Endothelial cell of umbilical vein (primary cell): ENCODE measurements at places on chromosomes 13 and 19. TPM values are rescaled to one million over a fixed set of nuclear protein-coding genes. Genes with fewer than 3 reads are reported as not detected.
A peak's percentile ranks its signal among the peaks of the same experiment; 100 is the strongest.

DNA sequence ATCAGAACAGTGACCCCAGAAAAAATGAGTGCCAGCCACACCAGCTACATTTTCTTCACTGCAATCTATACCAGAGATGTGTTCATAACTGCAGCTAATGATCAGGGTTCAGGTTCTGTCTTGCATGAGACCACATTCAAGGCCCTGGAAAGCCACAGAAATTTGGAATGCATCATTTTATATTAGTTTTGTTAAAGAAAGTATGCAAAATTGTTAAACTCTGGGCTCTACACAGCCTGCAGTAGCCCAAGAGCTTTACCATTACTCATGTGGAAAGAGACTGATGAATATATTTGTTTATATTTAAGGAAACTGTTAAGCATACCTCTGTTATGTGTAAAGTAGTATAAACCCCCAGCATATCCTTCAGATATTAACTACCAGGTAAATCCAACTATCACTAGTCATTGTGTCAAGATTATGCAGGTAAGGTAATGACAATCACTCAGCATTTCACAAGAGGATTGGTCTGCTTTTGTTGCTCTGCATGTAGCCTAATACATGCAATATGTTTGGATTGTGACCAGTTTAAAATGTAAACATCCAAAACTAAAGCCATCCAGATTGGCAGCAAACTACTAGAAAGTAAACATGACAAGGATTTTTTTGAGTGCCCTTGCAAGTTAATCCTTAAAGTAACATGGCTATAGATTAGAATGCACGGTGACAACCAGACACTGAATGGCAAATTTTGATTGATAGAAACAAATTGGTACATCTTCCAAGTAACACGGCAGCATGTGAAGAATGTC is 429.1 kb upstream of the ARGLU1 start:
- no peak overlapping the region for H3K4me3 ChIP-seq
- H3K4me1 ChIP-seq: no peaks in the 10 kb centered on the region
- H3K36me3 ChIP-seq: no peaks in the 10 kb centered on the region
- H3K27ac ChIP-seq: no peak overlapping the region
- DNase-seq: no peak
- H3K27me3 ChIP-seq: no peaks in the 10 kb centered on the region

DNA sequence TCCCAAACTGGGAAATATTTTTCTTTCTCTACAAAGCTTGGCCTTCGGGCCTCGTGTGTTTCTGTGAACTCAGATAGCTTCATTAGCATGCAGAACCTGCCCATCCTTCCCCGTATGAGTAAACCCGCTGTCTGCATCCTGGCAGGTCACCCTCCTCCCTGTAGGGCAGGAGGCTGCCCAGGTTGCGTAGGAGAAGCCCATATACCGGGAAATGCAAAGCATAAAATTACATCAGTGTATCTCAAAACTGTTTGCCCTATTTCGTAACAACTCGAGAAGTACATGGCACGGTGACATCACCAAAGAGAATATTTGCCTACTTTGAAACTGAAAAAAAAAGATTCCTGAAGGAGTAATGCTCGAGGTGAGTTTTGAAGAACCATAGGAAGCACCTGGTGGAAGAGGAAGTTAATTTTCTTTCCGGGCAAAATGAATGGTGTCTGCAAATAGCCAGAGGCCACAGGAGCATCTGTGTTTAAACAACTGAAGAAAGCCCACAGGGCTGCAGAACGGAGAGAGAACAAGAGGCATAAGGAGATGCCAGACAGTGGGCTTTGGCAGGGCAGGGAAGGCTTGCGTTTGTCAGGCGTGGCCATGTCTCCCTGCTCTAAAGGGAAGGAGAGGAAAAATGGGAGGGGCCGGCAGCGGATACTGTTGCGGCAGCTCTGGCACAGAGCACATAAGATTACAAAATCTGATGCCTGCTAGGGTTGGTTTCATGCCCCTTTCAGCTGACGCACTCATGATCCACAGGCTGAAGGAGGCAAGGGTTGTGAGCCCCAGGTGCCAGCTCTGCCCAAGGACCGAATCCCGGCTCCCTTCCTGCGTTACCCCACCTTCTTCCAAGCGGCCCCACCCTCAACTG is 81.4 kb downstream of the IRS2 start:
- no peak overlapping the region for H3K27ac ChIP-seq
- H3K4me3 ChIP-seq: no peak overlapping the region
- H3K36me3 ChIP-seq: no peaks in the 10 kb centered on the region
- no peak for DNase-seq
- H3K27me3 ChIP-seq: no peaks in the 10 kb centered on the region
- H3K4me1 ChIP-seq: no peaks in the 10 kb centered on the region

DNA sequence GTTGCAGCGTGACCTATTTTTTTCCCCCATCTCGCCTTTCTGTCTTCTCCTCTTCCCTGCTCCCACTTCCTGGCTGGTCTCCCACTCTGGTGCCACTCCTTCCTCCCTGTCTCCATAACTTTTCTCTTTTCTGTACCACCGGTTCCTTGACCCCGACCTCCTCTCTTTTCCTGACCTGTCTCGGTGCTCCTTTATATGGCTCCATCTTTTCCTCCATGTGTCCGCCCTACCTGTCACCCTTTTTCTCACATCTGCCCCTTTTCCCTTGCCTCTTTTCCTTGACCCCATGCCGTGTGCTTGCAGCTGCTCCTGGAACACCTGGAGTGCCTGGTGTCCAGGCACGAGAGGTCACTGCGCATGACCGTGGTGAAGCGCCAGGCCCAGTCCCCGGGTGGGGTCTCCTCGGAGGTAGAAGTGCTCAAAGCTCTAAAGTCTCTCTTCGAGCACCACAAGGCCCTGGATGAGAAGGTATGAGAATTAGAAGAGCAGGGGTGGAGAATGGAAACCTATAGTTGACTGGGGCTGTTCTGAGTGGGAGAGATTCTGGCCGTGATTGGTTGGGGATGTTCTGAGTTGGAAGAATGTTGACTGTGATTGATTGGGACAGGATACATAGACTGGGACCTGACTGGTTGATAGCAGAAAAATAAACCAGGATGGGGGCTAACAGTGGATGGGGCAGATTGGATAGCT is 9.3 kb downstream of the PPFIA3 start:
- H3K27me3 ChIP-seq: no peaks in the 10 kb centered on the region
- H3K4me1 ChIP-seq: no peaks in the 10 kb centered on the region
- H3K4me3 ChIP-seq: no peak overlapping the region

GRCh38 chr19:18157465-18158063 is 4.6 kb downstream of the PIK3R2 start:
- H3K36me3 ChIP-seq: no peaks in the 10 kb centered on the region
- DNase-seq: no peak
- H3K27me3 ChIP-seq: no peaks in the 10 kb centered on the region
- peaks cover 23% of the 10 kb centered on the region for H3K4me1 ChIP-seq
- H3K27ac ChIP-seq: no peak overlapping the region
- H3K4me3 ChIP-seq: no peak overlapping the region

DNA sequence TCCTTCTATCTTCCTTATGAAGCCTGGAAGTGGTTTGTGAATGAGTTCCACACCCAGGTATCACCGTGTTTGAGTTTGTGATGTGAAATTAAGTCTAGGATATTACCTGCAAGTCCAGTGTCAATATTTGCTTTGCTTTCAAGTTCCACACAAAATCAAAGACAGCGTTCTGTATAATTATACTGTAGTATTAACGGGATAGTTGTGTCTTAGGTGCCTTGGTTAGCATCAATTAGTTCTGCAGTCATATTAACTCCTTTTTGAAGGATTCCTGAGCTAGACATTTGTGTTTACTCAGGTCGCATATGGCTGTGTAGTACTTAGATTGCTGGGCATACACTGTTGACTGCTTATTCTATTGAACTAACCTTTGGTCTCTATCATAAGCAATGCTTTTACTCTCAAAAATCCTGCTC is 54.4 kb downstream of the ERCC5 start:
- H3K27ac ChIP-seq: no peak overlapping the region
- no peaks in the 10 kb centered on the region for H3K36me3 ChIP-seq
- no peaks in the 10 kb centered on the region for H3K4me1 ChIP-seq
- no peak overlapping the region for H3K4me3 ChIP-seq
- no peaks in the 10 kb centered on the region for H3K27me3 ChIP-seq

DNA sequence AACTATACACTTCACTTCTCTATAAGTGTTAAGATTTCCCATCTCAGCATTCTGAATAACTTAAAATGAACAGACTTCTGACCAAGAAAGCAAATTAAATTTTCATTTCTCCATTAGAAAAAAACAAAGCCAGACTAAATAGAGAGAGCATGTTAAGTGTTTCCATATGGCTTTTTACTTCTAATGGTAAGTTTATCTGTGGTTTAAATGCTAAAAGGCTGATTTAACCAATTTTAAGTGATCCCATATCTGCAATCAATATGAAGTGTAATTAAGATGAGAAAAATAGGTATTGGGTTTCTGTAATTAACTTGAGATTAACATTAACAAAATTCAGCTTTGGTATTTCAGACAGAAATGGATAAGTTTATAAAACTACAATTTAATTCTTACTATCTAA is 107.8 kb downstream of the ELF1 start:
- H3K27me3 ChIP-seq: no peaks in the 10 kb centered on the region
- no peaks in the 10 kb centered on the region for H3K36me3 ChIP-seq
- H3K4me3 ChIP-seq: no peak overlapping the region
- no peak overlapping the region for H3K27ac ChIP-seq

DNA sequence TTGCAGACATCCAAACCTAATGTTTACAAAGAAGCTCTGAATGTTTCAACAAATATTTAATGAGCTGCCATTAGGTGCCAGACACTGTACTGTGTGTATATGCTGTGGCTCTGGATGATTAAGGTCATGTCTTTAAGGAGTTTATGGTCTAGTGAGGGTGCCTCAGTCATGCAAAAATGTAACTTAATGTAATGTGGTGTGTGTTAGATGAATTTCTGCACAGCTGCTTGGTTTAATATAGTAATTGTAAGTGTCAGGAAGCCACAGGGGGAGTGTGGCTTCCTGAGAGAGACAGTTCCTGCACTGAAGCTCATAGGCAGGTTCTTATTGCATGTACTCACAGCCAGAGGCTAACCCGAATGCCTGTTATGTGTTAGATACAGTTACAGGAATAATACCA is 43.3 kb downstream of the SPATA13 start:
- H3K4me1 ChIP-seq: peaks cover 15% of the 10 kb centered on the region
- H3K27ac ChIP-seq: no peak overlapping the region
- no peak overlapping the region for H3K4me3 ChIP-seq
- peak; percentile 42 for DNase-seq
- H3K27me3 ChIP-seq: no peaks in the 10 kb centered on the region
- no peaks in the 10 kb centered on the region for H3K36me3 ChIP-seq

- no peaks in the 10 kb centered on the region for H3K27me3 ChIP-seq
- no peak overlapping the region for H3K4me3 ChIP-seq
- no peaks in the 10 kb centered on the region for H3K4me1 ChIP-seq
- no peaks in the 10 kb centered on the region for H3K36me3 ChIP-seq
- no peak for DNase-seq
Observed at GRCh38 chr13:90793261-90793820, 554.1 kb upstream of the MIR17HG start.

GRCh38 chr19:41311613-41312012 is 1.6 kb downstream of the CCDC97 start:
- H3K36me3 ChIP-seq: peaks cover 9% of the 10 kb centered on the region
- no peak overlapping the region for H3K4me3 ChIP-seq
- H3K27ac ChIP-seq: no peak overlapping the region
- H3K4me1 ChIP-seq: peaks cover 35% of the 10 kb centered on the region
- H3K27me3 ChIP-seq: no peaks in the 10 kb centered on the region

GRCh38 chr19:36128392-36128736 is 11.5 kb upstream of the CAPNS1 start:
- no peaks in the 10 kb centered on the region for H3K27me3 ChIP-seq
- peak overlapping the region; percentile 31 for H3K4me3 ChIP-seq
- peaks cover 4% of the 10 kb centered on the region for H3K36me3 ChIP-seq

DNA sequence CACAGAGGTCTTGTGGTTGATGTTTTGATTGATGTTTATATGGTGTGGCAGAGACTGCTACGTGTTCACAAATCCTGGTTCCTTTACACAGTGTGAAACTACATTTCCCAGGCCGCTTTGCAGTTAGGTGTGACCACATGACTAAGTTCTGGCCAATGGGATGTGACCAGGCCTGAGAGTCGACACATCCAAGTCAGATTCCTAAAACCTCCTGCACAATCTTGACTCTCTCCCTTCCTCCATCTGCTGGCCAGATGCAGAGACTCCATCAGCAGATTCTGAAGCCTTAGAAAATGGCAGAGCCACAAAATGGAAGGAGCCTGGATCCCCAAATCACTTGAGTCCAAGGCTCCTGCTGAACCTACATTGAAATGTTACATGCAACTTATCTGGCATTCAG is 12.6 kb downstream of the CD37 start:
- DNase-seq: peak; percentile 43
- no peaks in the 10 kb centered on the region for H3K4me1 ChIP-seq
- peaks cover 36% of the 10 kb centered on the region for H3K36me3 ChIP-seq
- no peak overlapping the region for H3K27ac ChIP-seq

DNA sequence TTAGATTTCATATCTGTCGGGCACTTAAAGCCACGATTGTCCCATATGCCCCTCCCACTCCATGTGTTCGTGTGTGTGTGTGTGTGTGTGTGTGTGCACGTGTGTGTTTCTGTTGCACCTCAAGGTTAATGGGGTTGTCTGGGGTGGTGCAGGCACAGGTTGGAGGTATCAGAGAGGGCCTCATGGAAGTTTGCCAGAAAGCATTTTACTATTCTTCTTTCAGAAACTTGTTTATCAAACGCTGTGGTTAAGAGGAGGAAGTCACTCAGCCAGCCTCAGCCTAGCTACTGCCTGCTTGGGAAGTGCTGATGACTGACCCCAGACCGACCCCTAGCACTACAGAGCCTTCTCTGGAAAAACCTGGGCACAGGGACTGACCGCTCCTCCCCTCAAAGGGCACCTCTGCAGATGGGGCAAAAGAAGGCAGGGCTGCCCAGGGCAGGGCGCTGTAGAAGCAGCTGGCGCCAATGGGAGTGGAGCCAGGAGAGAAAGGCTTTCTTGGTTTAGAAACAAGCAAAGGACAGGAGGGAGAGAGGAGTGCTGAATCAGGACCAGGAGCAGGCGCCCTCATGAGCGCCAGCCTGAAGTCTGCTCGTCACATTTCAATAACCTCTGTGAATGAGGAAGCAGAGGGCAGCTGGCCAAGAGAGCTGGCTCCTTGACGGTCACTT is 3.9 kb downstream of the SIAH3 start:
- H3K36me3 ChIP-seq: no peaks in the 10 kb centered on the region
- peaks cover 46% of the 10 kb centered on the region for H3K27me3 ChIP-seq
- H3K4me3 ChIP-seq: no peak overlapping the region
- H3K27ac ChIP-seq: no peak overlapping the region

GRCh38 chr19:45146741-45147205 is 14.0 kb downstream of the NKPD1 start:
- H3K36me3 ChIP-seq: peaks cover 2% of the 10 kb centered on the region
- H3K4me1 ChIP-seq: no peaks in the 10 kb centered on the region
- DNase-seq: no peak
- no peak overlapping the region for H3K27ac ChIP-seq
- no peak overlapping the region for H3K4me3 ChIP-seq
- H3K27me3 ChIP-seq: peaks cover under 1% of the 10 kb centered on the region

- no peaks in the 10 kb centered on the region for H3K27me3 ChIP-seq
- H3K4me3 ChIP-seq: no peak overlapping the region
- no peak overlapping the region for H3K27ac ChIP-seq
- no peak for DNase-seq
Observed at GRCh38 chr13:81492449-81492848, 1151.5 kb upstream of the SPRY2 start.

Gene ATP13A1
- total RNA-seq: 48.7 and 56.8 TPM in 2 replicates

Gene PSPC1
- total RNA-seq: 55.7 and 59.1 TPM in 2 replicates

Gene TIMM44
- 61.5 and 62.9 TPM in 2 replicates for total RNA-seq

Gene C13orf46
- total RNA-seq: 1.7 and 1.9 TPM in 2 replicates

Gene RFPL4AL1
- total RNA-seq: not detected in 2 replicates

Gene PNMA8B
- total RNA-seq: 0.11 TPM in 1 of 2 replicates, not detected in the other

Gene ZNF582
- 2.2 and 2.9 TPM in 2 replicates for total RNA-seq
